CD4-positive, alpha-beta T cell (primary cell): ENCODE measurements at places on chromosomes 1 and 21. TPM values are rescaled to one million over a fixed set of nuclear protein-coding genes. Genes with fewer than 3 reads are reported as not detected.
A peak's percentile ranks its signal among the peaks of the same experiment; 100 is the strongest.

Gene HYI
- total RNA-seq, result 31.6 TPM

Gene STUM
- total RNA-seq, result not detected

Gene OR2T29
- not detected for total RNA-seq

Gene URB1
- total RNA-seq, result 5.4 TPM

Gene CFAP141
- not detected for total RNA-seq

Gene PIGC
- 27.1 TPM for total RNA-seq

Gene NBPF6
- total RNA-seq, result not detected

DNA sequence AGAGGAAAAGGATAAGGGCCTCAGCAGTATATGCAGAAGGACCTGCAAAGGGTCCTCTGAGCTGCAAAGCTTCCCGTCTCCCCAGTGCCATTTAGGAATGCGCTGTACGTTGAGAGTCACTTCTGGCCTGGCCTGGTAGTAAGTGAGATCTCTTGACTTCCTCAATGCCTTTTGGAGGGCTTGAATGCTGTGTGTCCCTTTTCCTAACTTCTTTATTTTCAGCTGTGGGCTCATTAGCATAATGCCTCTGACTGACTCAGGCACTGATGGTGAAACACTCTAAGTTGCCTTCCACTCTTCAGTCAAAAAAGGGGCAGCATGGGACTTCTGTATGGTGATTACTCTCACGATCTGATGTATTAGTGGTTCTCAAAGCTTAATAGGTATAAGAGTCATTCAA is 49.9 kb downstream of the XCL1 start:
- no peaks in the 10 kb centered on the region for H3K4me1 ChIP-seq
- peak; percentile 24 for DNase-seq
- H3K27me3 ChIP-seq, result no peaks in the 10 kb centered on the region
- no peak overlapping the region for H3K27ac ChIP-seq
- H3K36me3 ChIP-seq, result no peaks in the 10 kb centered on the region

DNA sequence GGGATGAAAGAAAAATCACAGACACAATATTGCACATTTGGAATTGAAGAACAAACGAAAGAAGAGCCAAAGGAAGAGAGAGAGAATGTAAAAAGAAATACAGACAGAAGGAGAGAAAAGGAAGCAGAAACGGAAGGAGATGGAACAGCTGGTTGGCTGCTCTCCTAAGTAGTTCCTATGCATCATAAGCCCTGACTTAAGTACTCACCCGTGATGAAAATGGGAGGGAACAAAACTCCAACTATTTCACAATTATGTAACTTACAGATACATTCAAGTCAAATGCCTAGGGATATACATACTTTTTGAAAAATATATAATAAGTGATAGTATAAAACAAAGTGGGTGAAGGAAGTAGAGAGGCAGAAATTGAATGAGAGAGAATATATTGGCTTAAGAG is 88.5 kb downstream of the TTLL7 start:
- DNase-seq, result no peak
- no peak overlapping the region for H3K27ac ChIP-seq
- no peaks in the 10 kb centered on the region for H3K4me1 ChIP-seq
- no peaks in the 10 kb centered on the region for H3K36me3 ChIP-seq
- H3K4me3 ChIP-seq, result no peak overlapping the region

GRCh38 chr1:27787895-27788294 is 14.9 kb downstream of the STX12 start:
- no peaks in the 10 kb centered on the region for H3K4me1 ChIP-seq
- no peak for DNase-seq
- H3K36me3 ChIP-seq, result peaks cover 20% of the 10 kb centered on the region
- H3K27ac ChIP-seq, result no peak overlapping the region
- no peaks in the 10 kb centered on the region for H3K27me3 ChIP-seq

- no peak overlapping the region for H3K27ac ChIP-seq
- no peak overlapping the region for H3K4me3 ChIP-seq
These were observed 338.1 kb upstream of the NEGR1 start for GRCh38 chr1:72620453-72620852.

DNA sequence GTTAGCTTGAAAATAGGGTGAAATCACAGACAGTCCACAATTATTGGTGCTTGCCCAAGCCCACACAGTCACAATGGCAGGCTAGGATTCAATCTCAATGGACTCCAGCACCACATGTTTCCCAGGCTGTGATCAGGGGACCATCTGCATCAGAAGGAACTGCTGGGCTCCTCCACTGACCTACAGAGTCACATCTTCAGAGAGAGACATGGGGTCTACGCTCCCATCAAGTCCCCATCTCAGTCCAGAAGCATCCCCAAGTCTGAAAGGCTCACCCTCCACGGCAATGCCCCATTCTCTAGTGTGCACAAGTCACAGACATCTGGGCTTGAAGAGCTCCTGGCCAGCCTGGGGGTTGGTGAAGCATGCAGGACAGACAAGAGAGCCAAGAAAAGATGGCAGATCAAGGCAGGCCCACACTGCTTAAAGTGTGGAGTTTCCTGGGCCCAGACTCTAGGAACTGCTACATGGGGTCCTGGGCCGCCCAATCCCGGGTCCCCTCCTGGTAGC is 262.5 kb downstream of the NPHP4 start:
- H3K4me1 ChIP-seq, result no peaks in the 10 kb centered on the region
- H3K27me3 ChIP-seq, result no peaks in the 10 kb centered on the region
- no peak for DNase-seq
- H3K36me3 ChIP-seq, result no peaks in the 10 kb centered on the region
- no peak overlapping the region for H3K27ac ChIP-seq

DNA sequence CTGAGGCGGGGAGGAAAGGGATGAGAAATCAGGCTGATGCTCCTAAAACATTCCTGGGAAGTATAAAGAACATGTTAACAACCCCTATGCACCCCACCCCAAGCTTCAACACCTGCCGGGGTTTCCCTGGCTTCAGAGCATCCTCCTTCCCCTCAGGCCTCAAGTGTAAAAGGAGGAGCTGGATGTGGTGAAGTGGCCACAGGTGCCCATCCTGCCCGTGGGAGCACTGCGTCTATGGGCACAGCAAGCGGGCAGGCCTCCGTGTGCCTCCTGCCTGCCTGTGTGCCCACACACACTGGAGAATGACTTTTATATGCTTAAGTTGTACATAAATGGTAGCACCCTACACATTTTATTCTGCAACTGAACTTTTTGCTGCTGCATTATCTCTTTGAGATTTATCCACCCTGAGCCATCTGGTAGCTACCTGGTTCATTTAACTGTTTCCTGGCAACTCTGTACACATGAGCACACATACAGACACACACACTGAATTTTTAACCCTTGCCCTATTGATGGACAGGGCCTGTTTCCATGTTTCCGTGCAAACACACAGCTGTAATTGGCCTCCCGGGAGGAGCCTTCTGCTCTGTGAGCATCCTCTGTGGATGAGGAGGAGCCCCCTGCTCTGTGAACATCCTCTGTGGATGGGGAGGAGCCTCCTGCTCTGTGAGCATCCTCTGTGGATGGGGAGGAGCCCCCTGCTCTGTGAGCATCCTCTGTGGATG is 13.4 kb upstream of the FTCD start:
- H3K4me1 ChIP-seq, result peaks cover 6% of the 10 kb centered on the region
- no peak overlapping the region for H3K4me3 ChIP-seq
- H3K27me3 ChIP-seq, result no peaks in the 10 kb centered on the region
- no peak for DNase-seq
- no peak overlapping the region for H3K27ac ChIP-seq

- H3K4me1 ChIP-seq, result no peaks in the 10 kb centered on the region
- DNase-seq, result no peak
- no peak overlapping the region for H3K27ac ChIP-seq
- no peaks in the 10 kb centered on the region for H3K27me3 ChIP-seq
- no peaks in the 10 kb centered on the region for H3K36me3 ChIP-seq
These were observed 364.8 kb downstream of the CEP170 start for GRCh38 chr1:242890192-242890741.

- DNase-seq, result no peak
- no peak overlapping the region for H3K4me3 ChIP-seq
- H3K27ac ChIP-seq, result no peak overlapping the region
- no peaks in the 10 kb centered on the region for H3K4me1 ChIP-seq
These were observed 45.4 kb downstream of the ADSS2 start for GRCh38 chr1:244406337-244406736.

DNA sequence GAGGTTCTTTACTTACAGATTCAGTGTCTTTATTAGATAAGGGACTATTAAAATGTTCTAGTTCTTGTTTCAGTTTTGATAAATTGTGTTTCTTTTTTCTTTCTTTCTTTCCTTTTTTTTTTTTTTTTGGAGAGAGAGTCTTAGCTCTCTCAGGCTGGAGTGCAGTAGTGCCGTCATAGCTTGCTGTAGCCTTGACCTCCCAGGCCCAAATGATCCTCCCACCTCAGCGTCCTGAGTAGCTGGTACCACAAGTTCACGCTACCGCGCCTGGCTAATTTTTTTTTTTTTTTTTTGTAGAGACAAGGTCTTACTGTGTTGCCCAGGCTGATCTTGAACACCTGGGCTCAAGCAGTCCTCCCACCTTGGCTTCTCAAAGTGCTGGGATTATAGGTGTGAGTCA is 76.6 kb downstream of the TMEM200B start:
- H3K36me3 ChIP-seq, result peaks cover 48% of the 10 kb centered on the region
- H3K27me3 ChIP-seq, result no peaks in the 10 kb centered on the region
- H3K27ac ChIP-seq, result no peak overlapping the region
- DNase-seq, result no peak

DNA sequence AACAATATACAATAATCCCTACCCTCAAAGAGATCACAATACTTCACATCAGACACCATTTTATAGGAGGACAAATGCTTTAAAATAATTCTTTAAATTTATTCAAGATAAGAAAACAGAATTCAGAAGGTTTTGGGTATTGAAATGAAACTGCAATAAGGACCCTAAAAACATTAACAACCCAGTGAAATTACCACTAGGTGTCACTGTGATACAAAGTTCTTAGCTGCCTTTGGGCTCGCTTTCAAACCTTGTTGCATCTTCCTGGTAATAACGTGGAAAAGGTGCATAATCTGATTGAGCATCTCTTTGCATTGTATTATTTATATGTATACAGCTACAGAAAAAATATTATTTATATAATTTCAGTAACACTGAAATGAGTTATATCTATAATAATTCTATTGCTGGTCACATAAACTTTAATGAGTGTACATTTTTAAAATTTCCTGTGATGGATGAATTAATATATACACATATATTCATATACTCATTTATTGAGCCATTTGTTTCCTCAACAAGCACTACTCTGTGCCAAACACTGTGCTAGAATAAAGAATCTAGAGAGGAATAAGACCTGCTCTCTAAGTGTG is 185.2 kb downstream of the FAF1 start:
- peaks cover 7% of the 10 kb centered on the region for H3K36me3 ChIP-seq
- peak; percentile 68 for DNase-seq
- H3K4me3 ChIP-seq, result no peak overlapping the region

DNA sequence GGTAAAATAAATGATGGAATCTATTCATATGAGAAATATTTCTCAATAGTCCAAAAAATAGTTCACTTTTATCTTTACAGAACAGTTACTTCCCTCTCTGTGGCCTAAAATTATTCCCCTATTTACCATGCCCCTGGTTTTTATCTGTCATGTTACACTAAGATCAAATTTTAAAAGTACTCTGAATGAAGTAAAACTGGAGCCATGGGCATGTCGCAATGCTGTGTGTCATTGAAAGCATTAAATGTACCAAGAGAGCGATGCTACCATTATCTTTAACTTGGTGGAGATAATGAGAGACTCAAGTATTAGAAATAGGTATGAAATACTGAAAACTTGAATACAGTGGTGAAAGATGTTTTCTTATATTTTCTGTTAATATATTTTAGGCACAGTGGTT is 146.2 kb downstream of the KCNT2 start:
- H3K4me1 ChIP-seq, result no peaks in the 10 kb centered on the region
- H3K27ac ChIP-seq, result no peak overlapping the region
- no peak overlapping the region for H3K4me3 ChIP-seq

DNA sequence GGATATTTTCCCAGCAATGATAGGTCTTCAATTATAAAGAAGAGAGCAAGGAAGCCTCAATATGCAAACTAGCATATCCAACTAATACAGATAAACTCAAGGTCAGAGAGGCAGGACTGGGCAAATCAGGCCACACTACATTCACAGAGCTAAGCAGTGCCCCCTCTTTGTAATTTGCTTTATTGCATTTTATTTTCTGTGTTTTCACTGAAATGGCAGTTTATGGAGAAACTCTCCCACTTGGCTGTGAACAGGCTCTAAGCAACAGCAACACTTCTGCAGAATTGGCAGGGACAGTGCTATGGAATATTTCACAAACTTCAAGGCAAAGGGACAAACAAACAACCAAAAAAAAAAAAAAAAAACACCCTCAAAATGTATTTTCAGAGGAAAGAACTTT is 93.4 kb upstream of the SOD1 start:
- H3K4me3 ChIP-seq, result no peak overlapping the region
- no peaks in the 10 kb centered on the region for H3K4me1 ChIP-seq

DNA sequence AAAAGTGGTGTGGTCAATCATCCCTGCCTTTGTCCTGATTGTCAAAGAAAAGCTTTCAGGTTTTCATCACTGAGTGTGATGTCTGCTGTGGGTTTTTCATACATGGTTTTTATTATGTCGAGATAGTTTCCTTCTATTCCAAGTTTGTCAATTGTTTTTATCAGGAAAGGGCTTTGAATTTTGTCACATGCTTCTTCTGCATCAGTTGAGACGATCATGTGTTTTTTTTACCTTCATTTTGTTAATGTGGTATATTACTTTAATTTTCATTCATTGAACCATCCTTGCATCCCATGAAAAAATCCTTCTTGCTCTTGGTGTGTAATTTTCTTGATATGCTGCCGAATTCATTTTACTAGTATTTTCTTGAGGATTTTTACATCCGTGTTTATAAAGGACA is 15.5 kb downstream of the PRKCZ start:
- H3K4me1 ChIP-seq, result no peaks in the 10 kb centered on the region
- no peaks in the 10 kb centered on the region for H3K27me3 ChIP-seq
- no peak for DNase-seq
- H3K27ac ChIP-seq, result no peak overlapping the region
- H3K4me3 ChIP-seq, result no peak overlapping the region
- peaks cover 24% of the 10 kb centered on the region for H3K36me3 ChIP-seq

DNA sequence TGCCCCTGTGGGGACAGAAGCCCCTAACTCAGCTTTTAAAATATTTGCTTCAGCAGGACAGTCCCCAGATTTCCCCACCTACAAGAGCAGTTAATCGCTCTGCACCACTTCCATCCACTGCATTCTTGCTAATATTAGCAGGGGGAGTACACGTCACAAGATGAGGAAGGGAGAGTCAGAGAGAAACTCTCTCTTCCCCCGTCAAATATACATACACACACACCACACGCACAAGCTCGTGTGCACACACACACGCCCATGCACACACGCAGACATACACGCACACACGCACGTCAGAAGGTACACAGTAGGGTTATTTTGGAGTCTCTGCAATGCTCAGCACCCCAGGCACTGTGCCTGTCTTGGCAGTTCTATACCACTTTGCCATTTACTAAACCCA is 2.1 kb downstream of the CLCA1 start:
- no peak for DNase-seq
- no peak overlapping the region for H3K27ac ChIP-seq
- no peaks in the 10 kb centered on the region for H3K27me3 ChIP-seq
- no peak overlapping the region for H3K4me3 ChIP-seq
- H3K4me1 ChIP-seq, result no peaks in the 10 kb centered on the region
- H3K36me3 ChIP-seq, result no peaks in the 10 kb centered on the region
